ENCODE measurements at places on chromosomes 13 and 19. TPM values are rescaled to one million over a fixed set of nuclear protein-coding genes. Genes with fewer than 3 reads are reported as not detected.

DNA sequence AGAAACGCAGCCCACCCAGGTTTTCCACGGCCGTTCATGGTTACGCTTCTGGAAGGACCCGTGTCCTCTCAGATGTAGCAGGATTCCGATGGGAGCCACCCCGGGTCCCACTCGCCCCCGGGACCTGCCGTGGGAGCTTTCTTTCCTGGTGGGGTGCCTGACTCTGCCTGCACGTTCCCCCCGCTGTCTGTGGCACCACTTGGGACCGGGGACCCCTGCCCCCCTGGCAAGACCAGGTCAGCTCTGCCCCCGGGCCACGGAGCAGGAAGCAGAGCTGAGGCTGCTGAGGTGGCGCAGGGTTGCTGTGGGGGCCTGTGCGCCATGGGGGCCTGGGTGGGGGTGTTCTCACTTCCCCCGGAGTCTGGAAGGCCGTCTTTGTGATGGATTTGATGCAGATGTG lies 12.1 kb downstream of the CSNK1G2 start:
- DNase-seq: no peak

DNA sequence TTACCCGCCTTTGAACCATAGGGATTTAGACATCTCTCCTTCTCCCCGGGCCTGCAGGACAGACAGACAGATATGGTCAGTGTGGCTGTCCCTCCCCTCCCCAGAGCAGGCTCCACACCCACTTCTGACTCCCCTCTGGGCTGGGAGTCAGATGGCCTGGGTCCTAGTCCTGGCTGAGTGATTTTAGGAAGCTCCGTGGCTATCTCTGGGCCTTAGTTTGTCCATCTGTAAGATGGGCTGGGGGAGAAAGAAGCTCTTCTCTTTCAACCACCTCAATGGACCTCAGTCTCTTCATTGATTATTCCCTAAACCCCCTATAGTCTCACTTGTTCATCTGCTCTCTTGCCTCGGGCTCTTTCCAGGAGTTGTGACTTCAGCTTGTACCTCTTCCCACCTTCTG lies 35.5 kb downstream of the UNC13A start:
- no peak for DNase-seq

DNA sequence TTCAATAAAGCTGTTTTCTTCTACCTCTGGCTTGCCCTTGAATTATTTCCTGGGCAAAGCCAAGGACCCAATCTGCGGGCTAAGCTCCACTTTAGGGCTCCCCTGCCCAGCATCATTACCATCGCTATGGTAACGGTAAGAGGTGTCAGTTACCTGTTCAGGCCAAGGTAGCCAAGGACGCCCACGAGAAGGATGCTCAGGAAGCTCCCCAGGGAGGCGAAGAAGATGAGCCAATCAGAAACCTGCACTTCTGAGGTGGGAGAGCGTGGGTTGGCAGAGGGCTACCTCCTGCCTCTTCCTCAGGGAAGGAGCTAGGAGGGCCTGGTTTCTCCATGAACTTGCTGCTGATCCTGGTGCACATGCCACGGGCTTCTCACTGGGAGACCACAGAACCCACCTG lies 24.7 kb downstream of the IL12RB1 start:
- no peak for DNase-seq

DNA sequence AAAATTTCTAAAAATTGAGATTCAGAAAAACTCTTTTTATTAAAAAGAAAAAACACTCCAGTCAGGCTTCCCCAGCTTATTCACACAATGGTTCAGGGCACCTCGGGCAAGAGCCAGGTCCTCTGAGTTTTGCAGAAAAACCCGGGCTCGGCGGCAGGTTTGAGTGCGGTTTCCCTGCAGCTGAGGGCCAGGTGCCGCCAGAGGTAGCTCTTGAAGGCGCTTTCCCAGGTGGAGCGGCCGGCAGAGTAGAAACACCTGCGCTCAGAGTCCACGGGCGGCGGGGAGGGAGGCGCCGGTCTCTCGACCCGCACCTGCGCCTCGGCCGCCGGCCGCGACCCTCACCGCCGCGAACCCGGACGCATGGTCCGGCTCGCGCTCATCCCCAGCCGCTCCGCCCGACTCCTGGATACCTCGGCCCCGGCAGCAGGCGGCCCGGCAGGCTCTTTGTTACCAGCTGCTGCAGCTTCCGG lies 444 bp downstream of the PROSER1 start:
- DNase-seq: no peak

GRCh38 chr13:110921695-110922094 lies 6.8 kb upstream of the ANKRD10 start:
- no peak for DNase-seq

GRCh38 chr19:43464134-43464775 lies 1.2 kb downstream of the LYPD3 start:
- no peak for DNase-seq

GRCh38 chr19:35715981-35716800 lies 1.6 kb upstream of the KMT2B start:
- DNase-seq: no peak

- no peak for DNase-seq
Observed at GRCh38 chr13:66911411-66911939, 318.7 kb downstream of the PCDH9 start.

GRCh38 chr19:17225053-17225452 lies 973 bp upstream of the OCEL1 start:
- DNase-seq: no peak

DNA sequence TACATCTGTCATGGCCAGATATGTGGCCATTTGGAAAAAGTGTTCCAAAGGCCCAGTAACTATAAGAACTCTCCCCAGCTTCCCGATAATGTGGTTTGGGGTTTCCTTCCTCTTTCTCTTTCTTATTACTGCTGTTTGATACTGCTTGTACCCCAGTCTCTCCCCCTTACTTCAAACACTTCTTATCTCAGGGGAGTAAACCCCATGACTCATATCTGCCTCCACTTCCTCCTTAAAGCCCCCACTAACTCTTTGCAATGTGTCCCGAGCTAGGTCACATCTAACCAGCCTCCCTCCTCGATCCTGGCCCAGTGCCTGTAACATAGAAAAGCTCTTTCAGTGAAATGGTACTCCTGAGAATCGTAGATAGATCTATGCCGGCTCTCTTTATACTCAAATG lies 82.4 kb upstream of the STARD13 start:
- no peak for DNase-seq

GRCh38 chr19:46384396-46384795 lies 29.0 kb downstream of the CCDC8 start:
- no peak for DNase-seq

DNA sequence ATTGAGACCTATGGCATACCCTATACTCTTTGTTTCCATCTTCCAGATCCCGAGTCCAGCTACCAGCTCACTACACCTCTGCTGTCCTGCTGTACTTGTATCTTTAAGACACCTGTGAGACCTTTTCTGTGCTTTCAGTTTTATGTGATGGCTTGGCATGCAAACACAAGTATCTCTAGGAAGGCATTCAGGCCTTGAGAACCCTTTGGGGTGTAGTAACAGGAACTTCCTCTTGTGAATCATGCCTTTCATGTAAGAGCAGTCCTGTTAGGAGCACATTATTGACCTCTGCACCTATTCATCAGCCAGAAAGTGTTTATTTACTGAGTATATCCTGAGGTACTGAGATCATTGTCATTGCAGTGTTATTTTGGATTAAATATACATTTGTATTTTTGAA lies 87.0 kb upstream of the HTR2A start:
- DNase-seq: no peak

- DNase-seq: no peak
Observed at GRCh38 chr13:76229281-76229680, 593.2 kb downstream of the LMO7 start.

- no peak for DNase-seq
Observed at GRCh38 chr19:45636275-45636674, 2.9 kb downstream of the EML2 start.

DNA sequence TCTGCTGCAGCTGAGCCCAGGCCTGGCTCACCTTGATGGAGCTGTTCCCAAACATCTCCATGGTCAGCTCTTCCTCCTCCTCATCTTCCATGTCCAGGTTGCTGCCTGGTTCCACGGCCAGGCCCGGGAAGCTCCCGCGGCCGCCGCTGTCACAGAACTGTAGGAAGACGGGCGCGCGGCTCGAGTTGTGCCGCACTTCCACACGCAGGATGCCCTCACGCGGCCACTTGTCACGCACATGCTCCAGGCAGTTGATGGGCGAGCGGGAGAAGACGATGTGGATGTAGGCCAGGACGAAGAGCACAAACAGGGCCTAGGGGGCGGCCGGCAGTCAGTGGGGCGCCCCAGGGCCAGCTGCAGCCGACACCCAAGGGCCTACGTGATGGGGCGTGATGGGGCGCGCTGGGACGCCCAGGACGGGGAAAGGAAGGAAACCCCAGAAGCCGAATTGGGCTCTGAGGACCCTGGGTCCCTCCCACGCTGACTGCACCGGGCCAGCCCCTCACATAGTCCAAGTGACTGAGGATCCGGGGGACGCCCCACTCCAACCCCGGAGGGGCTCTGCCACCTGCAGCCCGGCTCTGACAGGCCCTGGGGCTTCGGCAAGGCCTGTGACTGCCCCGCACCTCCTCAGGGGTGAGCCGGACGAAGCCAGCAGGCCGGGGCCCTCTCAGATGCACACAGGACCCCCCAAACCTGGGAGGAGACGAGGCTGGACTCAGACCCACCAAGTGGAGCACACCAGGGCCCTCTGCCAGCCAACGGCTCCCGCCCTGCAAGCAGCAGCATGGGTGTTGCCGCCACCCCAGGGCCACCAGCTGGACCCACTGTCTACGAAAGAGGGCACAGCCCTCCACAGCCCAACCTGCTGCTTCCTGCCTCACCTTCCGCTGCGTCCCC lies 6.5 kb downstream of the TMEM259 start:
- DNase-seq: no peak

DNA sequence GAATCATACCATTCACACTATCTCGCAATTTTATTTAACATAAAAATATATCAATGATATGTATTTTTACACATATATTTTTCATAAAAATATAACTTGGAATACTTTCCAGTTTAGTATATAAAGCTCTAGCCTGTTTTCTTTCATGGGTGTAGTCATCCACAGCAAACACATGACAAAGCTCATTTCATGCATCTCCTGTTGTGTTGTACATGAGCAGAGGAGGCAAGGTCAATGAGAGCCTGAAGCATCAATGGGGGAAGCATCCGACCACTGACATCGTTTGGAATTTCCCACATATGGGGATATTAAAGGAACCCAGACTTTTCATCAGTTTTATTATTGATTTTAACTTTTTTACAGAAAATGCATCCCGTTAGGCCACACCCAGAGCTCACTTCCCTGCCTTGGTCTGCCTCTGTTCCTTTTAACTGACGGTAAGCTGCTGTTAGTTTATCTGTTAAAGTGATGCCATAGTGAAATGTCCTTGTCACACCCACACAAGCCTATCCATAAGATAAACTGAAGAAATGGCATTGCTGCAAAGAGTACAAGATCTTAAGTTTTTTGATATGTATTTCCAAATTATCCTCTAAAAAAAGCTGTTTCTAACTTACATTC lies 44.0 kb downstream of the MIPEP start:
- no peak for DNase-seq

Gene FIZ1
- 2.3 TPM for total RNA-seq

Gene CEBPA
- total RNA-seq: 10.4 TPM

Gene FAM216B
- total RNA-seq: not detected

Gene ZNF579
- 1.6 TPM for total RNA-seq

Gene SH2D3A
- 11.4 TPM for total RNA-seq

Gene PSG7
- not detected for total RNA-seq

Gene FAAP24
- 2.4 TPM for total RNA-seq

Gene ZNF729
- not detected for total RNA-seq

Gene PRR22
- 0.48 TPM for total RNA-seq
